DMS53 (cell line): ENCODE measurements at places on chromosomes 3 and 15.
A peak's percentile ranks its signal among the peaks of the same experiment; 100 is the strongest.

GRCh38 chr3:71461749-71462483 is 121.6 kb downstream of the FOXP1 start:
- DNase-seq = no peak

GRCh38 chr15:43977072-43977884 is 150.5 kb downstream of the WDR76 start:
- peak; percentile 20 for DNase-seq

GRCh38 chr3:41328926-41329325 is 129.6 kb downstream of the CTNNB1 start:
- DNase-seq = no peak

DNA sequence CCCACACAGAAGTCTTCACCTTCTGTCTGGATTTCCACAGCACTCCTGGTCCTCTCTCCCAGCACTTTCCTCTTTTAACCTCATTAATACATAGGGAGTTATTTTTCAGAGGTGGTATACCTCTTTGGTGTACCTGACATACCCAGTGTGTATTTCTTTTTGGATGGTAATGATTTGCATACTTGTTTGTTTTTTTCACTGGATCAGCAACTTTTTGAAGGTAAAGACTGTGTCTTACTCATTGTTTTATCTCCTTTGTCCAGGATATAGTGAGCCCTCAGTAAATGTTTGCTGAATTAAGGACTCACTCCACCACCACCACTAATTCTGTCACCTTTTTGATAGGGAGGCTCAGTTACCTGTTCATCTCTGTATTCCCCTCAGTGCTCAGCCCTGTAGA is 52.1 kb downstream of the SACM1L start:
- DNase-seq = no peak

GRCh38 chr15:61685971-61686370 is 374.3 kb downstream of the VPS13C start:
- peak; percentile 62 for DNase-seq

DNA sequence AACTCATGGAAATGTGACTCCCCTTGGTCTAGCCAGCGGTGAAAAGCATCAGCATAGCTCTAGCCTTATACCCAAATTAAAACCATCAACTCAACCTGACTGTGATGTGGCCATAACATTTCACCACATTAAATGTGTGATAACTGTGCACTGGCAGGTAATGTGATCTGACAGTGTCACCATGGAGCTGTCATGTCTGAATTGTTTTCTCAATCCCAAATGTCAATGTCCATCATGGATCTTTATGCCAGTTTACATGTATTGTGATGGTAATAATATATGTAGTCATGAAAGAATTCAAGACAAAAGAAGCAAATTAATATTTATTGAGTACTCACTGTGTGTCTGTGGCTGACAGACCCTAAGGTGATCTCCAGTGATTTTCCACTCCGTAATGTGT is 213.4 kb upstream of the EOMES start:
- DNase-seq = no peak

- DNase-seq = peak; percentile 3
Measured at GRCh38 chr3:5504135-5504534, 316.6 kb downstream of the EDEM1 start.

- DNase-seq = peak; percentile 2
Measured at GRCh38 chr3:109696932-109697331, 359.6 kb upstream of the DPPA4 start.

DNA sequence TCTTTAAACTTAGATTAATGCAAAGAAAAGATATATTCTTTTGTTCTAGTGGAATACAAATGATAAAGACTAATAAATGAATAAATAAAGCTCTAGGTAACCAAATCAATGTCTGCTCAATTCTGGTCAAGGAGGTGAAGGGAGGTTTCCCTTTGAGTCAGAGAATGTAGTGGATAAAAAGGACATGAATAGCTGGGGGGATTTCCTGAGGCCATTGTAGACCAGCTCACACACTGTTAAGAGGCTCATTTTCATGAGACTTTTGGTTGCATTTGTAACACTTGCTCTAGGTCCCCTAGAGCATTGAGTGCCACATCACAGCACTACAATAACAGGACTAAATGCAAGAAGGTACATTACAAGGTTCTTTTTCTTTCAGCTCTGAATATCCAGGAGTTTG is 170.7 kb downstream of the TIGIT start:
- no peak for DNase-seq

GRCh38 chr3:108661699-108662098 is 72.2 kb downstream of the DZIP3 start:
- no peak for DNase-seq

DNA sequence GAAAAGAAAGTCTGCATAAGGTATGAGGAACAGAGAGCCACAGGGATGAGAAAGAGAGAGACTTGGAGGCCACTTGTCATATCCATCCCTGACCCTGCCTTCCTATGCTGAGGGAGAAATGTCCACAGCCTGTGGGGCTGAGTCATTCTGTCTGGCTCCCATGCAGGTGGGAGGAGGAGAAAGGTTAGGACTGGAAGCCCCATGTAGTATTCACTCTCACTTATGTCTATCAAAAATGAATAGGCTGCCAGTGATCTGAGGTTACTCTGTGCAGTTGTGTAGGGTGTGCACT is 71.3 kb downstream of the RAB11A start:
- DNase-seq = no peak

DNA sequence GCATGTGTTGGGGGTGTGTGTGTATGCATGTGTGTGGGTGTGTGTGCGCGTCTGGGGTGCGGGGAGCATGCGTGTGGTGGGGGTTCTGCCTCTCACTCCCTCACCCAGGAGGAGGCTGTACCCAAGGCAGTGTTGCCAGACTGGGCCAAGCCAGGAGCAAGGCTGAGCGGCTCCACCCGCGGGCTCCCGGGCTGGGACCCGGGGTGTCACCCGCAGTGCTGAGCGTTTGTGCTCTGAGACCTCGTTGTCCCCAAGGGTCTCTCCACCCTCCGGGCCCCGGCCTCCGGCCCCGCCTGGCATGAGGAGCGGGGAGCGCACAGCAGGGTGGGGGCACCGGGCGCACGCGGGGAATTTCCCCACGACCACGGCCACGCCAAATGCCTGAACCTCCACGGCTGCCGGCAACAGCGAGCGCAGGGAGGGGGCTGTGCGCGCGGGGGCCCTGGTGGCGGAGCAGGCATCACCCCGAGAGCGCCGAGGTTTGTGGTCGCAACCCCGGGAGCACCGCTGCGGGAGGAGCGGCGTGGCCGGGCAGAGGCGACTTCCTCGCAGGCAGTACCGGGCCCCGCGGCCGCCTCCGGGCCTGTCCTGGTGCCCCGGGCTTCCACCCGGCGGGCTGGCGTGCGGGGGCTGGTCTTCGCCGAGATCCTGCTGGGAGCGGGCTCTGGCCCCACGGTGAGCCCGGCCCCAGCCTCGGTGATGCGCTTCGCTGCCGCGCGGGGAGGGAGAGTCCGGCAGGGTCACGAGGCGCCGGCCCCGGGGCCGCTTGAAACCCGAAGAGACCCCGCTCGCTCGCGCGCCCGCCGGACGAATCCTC is 7.4 kb upstream of the OCA2 start:
- peak; percentile 30 for DNase-seq

GRCh38 chr3:36874424-36874823 is 70.4 kb downstream of the TRANK1 start:
- DNase-seq = peak; percentile 0

DNA sequence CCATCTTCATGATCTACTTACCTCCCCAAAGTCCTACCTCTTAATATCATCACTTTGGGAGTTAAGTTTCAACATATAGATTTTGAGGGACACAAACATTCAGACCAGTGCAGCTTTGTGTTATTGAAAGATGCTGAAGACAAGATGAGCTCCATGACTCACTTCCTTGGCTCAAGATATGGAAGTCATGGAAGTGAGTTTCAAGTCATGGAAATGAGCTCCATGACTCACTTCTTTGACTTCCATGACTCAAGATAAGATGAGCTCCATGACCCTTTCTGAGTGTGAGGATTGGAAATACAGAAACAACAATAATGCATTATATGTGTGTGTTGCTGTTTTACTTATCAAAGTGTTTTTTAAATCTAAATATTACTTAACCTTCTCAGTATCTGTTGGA is 170.2 kb upstream of the TPRG1 start:
- no peak for DNase-seq

DNA sequence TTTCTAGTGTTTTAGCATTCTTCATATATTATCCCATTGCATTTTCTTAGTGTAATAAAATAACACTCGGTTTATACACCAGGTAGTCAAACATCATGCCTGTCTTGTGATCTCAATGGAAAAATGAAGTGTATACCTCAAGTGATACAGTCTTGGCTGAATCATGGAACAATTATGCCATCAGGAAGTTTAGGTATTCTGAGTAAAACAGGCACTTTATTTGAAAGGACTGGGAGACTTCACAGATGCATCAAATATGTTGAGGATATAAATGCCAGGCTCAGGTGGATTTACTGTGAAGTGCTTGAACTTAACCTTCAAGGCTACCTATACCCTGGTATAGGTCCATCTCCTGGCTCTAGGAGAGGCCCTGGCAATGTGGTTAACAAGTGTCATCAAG is 8.5 kb downstream of the TGFBR2 start:
- DNase-seq = no peak

DNA sequence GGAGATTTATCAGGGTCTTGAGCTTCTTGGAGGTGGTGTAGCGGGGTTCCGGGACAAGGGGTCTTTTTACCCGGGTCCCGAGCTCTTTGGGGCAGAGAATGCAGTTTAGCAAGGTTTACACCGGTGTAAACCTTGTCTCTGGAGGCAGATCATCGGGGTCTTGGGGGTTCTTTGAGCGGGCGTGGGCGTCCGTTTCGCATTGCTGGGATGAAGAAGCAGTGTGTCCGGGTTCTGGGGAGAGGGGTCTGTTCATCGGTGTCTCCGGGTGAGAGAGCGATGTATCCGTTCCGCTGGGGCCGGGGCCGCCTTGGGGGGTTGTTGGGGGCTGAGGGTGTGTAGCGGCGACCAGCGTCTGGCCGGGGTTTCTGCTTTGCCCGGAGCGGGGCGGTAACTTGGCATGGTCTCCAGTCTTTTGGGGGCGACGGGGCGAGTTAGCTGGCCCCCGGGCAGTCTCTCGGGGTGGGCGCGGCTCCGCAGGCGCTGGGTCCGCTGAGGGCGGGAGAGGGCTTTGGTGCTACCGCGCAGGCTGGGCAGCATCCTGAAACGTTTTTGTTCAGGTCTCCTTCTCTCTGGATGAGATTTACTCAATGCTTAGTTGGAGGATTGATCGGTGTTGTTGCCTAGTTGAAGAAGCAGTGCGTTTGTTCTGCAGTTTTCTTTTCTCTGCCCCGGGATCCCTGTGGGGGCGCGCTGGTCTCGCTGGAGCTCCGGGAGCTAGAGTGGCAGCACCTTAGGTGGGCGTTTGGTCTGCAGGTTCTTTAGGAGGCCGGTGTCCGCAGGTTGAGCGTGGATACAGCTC is 843 bp downstream of the GLCE start:
- peak; percentile 34 for DNase-seq

GRCh38 chr3:179067839-179068238 is 3.8 kb downstream of the ZMAT3 start:
- DNase-seq = no peak

DNA sequence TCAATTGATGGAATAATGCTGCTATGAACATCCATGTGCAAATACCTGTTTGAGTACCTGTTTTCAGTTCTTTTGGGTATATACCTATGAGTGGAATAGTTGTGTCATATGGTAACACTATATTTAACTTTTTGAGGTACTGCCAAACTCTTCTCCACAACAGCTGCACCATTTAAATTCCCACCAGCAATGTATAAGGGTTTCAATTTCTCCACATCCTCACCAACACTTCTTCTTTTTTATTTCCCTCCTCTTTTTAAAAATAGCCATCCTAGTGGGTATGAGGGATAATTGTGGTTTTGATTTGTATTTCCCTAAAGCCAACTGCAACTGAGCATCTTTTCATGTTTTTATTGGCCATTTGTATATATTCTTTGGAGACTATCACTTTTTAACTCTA is 31.3 kb upstream of the ARHGEF3 start:
- DNase-seq = no peak

- DNase-seq = no peak
Measured at GRCh38 chr3:115286529-115287197, 139.6 kb upstream of the ZBTB20 start.

- peak; percentile 10 for DNase-seq
Measured at GRCh38 chr15:45630917-45631691, 3.7 kb upstream of the SQOR start.

DNA sequence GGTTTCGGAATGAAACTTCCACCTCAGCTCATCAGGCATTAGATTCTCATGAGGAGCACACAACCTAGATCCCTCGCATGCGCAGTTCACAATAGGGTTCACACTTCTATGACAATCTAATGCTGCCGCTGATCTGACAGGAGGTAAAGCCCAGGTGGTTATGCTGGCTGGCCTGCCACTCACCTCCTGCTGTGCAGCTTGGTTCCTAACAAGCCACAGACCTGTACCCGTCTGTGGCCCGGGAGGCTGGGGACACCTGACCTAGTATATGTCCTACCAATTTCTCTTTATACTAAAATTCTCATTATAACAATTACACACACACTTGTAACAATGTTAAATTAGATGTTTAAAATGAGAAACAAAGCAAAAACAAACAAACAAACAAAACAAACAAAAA is 172.2 kb downstream of the SLC9A9 start:
- DNase-seq = no peak

GRCh38 chr3:190073264-190074008 is 47.3 kb downstream of the P3H2 start:
- DNase-seq = peak; percentile 6

DNA sequence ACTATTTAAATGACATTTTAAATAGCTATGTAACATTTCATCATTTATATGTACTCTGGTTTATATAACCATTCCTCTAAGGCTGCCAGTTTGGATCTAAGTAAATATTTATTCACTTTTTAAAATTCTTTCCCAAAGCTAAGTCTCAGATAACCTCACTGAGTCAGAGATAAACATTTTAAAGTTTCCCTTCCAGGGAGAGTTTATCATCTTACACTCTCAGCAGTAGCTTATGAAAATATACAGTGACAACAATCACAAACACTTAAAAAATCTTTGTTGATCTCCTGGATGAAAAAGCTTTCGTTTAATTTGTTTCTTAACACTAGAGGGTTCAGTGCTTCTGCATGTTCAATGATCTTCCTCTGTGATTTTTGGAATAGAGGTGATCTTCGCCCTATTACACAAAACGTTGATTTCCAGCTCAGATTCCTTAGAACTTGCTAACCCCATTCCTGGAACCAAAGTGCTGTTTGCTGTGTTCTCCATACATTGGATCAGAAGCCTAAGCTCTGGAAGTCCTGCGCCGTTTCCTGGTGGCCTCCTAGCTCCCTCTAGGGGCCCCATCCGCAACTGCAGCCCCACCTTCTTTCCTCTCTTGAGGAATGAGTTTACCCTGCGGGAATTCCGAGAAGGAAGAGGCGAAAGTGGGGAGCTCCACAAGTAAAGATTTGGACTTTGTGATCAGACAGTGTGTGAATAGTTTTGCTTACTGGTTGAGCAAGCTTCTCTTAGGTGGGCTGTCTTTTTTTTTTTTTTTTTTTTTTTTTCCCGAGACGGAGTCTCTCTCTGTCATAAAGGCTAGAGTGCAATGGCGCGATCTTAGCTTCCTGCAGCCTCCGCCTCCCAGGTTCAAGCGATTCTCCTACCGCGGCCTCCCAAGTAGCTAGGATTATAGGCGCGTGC is 29.3 kb upstream of the SACM1L start:
- DNase-seq = peak; percentile 51

- DNase-seq = peak; percentile 91
Measured at GRCh38 chr3:128036119-128036518, 16.1 kb upstream of the SEC61A1 start.
